Daoy (cell line): ENCODE measurements at places on chromosomes 12 and 14. TPM values are rescaled to one million over a fixed set of nuclear protein-coding genes. Genes with fewer than 3 reads are reported as not detected.
A peak's percentile ranks its signal among the peaks of the same experiment; 100 is the strongest.

DNA sequence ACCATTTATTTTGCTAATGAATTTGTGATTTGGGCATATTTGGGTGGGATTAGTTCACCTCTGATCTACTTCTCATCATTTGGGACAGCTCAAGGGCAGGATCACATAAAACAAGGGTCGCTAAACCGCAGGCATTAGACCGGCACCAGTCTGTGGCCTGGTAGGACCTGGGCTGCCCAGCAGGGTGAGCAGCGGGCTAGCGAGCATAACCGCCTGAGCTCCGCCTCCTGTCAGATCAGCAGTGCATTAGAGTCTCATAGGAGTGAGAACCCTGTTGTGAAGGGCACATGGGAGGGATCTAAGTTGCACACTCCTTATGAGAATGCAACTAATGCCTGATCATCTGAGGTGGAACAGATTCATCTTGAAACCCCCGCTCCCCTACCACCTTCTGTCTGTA, 785.3 kb downstream of the TRHDE start:
- DNase-seq: no peak

DNA sequence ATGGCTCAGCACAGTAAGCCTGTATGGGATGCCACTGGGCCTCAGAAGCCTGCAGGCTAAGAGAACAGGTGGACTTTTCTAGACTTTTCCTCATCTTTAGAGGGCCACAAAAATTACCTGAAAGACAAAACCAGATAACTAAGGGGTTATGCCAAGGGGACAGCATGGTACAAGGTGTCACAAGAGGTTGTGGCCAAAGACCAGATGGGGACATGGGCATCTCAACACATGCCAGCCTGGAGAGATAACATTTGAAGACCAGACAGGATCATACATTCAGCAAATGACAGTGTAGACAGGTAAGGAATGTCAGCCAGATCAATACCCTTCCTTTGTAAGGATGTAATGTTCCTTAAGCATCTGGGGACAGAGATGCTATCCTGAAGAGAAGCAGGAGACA, 8.9 kb upstream of the CRY1 start:
- no peak for DNase-seq

DNA sequence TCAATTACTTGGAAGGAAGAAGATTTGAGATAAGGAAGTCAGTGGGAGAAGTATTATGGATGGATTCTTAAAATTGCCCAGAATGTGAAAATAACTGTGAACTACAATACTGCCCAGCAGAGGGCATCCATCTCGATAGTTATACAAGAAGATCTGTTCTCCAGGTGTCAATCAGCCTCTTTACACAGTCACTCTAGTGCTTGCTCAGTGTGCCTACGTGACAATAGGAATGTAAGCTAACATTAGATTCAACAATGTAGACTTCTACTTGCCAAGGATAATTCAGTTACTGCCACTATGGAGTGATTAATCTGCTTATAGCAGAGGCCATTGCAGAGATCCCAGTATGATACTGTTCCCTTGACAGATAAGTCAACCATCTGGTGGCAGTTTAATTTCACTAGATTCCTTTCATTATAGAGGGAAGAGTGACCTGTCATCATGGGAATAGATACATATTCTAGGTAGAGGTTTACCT, 10.6 kb upstream of the MAP4K5 start:
- peak; percentile 39 for DNase-seq

Gene KIF26A
- total RNA-seq: 1.7 and 1.8 TPM in 2 replicates

Gene B4GALNT1
- total RNA-seq: 36.5 and 60.9 TPM in 2 replicates
